ENCODE measurements at places on chromosomes 7 and 10. TPM values are rescaled to one million over a fixed set of nuclear protein-coding genes. Genes with fewer than 3 reads are reported as not detected.

- H3K27ac ChIP-seq = no peak overlapping the region
- DNase-seq = no peak
- H3K4me3 ChIP-seq = no peak overlapping the region
- peaks cover 6% of the 10 kb centered on the region for H3K4me1 ChIP-seq
Measured at GRCh38 chr7:132910657-132911056, 171.2 kb downstream of the CHCHD3 start.

DNA sequence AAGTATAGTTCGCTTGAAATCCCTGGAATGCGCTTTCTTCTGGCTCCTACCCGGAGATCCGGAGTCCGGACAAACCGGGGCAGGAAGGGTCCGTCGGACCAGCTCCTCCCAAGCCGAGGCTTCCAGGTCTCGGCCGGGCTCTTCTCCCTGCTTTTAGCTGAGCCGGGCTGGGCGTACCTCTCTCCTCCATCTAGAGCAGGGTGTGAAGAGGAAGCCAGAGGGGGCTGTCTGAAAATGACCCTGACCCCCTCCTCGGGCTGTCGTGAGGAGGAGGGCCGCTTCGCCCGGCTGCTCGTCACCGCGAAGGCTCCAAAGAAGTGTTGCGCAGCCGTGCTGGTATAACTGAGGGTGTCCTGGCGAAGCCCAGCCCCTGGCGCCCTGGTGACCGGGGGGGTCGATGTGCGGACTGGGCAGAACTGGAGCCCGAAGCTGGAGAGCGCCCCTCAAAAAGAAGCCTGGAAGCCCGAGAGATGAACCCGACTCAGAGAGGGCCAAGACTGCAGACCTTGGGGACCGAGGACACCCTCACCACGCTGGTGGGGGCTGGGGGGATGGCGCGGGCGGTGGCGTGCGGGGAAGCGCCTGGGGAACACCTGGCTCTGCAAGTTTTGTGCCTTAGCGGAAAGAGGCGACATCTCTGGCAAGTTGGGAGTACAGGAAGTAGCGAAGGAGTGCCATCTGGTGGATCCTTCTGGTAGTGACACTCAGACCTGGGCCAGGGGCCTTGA lies 5.7 kb downstream of the KAZALD1 start:
- peak overlapping the region; percentile 98 for H3K4me3 ChIP-seq
- DNase-seq = peak; percentile 64
- H3K36me3 ChIP-seq = no peaks in the 10 kb centered on the region

Gene GPR37
- not detected for polyA plus RNA-seq

- no peak for DNase-seq
- H3K4me1 ChIP-seq = no peaks in the 10 kb centered on the region
- H3K36me3 ChIP-seq = no peaks in the 10 kb centered on the region
- no peaks in the 10 kb centered on the region for H3K27me3 ChIP-seq
- no peak overlapping the region for H3K27ac ChIP-seq
- H3K4me3 ChIP-seq = no peak overlapping the region
Measured at GRCh38 chr7:10022957-10023356, 950.7 kb upstream of the PHF14 start.

DNA sequence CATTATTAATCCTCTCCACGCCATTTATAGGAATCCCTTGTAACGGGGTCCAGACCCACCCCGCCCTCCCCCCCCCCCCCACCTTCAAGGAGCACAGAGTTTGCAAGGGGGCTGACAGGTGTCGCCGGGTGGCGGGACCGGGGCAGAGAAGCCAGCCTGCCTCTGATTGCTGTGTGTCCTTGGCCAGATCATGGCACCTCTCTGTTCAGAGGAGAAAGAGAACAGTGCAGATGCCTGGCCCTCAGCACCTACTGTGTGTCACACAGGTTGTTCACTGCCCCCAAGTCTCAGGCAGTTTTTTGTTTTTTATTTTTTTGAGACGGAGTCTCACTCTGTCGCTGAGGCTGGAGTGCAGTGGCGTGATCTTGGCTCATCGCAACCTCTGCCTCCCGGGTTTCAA lies 5.4 kb upstream of the MICALL2 start:
- DNase-seq = no peak
- no peak overlapping the region for H3K4me3 ChIP-seq
- H3K36me3 ChIP-seq = no peaks in the 10 kb centered on the region
- H3K27me3 ChIP-seq = no peaks in the 10 kb centered on the region
- no peak overlapping the region for H3K27ac ChIP-seq
- H3K4me1 ChIP-seq = peaks cover 30% of the 10 kb centered on the region

- H3K4me3 ChIP-seq = no peak overlapping the region
- peak overlapping the region; percentile 65 for H3K27ac ChIP-seq
- H3K36me3 ChIP-seq = peaks cover 5% of the 10 kb centered on the region
- peaks cover 75% of the 10 kb centered on the region for H3K4me1 ChIP-seq
- DNase-seq = no peak
- no peaks in the 10 kb centered on the region for H3K27me3 ChIP-seq
Measured at GRCh38 chr7:131010029-131010716, 276.2 kb upstream of the KLF14 start.

GRCh38 chr7:70338015-70338414 lies 739.7 kb downstream of the AUTS2 start:
- DNase-seq = no peak
- no peaks in the 10 kb centered on the region for H3K27me3 ChIP-seq
- no peak overlapping the region for H3K27ac ChIP-seq
- no peak overlapping the region for H3K4me3 ChIP-seq
- peaks cover 7% of the 10 kb centered on the region for H3K36me3 ChIP-seq

Gene GRID2IP
- polyA plus RNA-seq = not detected

Gene SPDYE5
- 0.26 TPM for polyA plus RNA-seq

DNA sequence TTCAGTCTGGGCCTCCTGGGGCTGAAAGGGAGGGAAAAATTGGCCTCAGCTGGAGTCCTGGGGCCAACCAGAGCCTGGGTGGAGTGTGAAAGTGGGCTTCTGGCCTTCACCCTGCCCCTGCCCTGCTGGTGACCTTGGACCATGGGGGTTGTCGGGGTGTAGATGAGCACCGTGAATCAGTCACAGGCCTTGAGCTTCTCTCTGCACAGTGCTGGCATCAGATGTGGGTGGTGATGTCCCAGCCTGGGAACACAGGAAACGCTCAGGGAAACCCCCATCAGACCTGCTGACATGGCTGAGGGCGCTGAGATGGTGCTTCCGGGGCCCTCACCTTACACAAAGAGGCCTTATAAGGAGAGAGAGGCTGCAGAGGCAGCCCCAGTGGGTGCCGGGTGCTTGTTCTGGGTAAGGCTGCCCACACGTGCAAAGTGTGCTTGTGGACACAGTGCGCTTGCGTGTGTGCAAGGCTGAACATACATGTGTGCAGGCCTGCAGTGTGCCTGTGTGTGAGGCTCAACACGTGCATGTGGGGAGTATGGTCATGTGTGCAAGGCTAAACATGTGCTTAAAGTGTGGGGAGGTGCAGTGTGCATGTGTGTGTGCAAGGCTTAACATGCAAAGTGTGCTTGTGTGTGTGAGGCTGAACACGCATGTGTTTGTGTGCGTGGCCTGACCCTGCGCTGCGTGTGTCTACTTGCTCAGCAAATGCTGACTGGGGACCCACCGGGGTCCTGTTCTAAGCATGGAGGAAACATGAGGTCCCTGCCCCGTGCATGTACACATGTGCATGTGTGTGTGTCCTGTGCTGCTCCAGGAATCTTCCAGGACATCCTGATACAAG lies 6.5 kb downstream of the ARPC1B start:
- peaks cover 35% of the 10 kb centered on the region for H3K4me1 ChIP-seq
- peak overlapping the region; percentile 99 for H3K27ac ChIP-seq
- no peaks in the 10 kb centered on the region for H3K27me3 ChIP-seq
- H3K36me3 ChIP-seq = no peaks in the 10 kb centered on the region
- peak; percentile 88 for DNase-seq
- peak overlapping the region; percentile 90 for H3K4me3 ChIP-seq

DNA sequence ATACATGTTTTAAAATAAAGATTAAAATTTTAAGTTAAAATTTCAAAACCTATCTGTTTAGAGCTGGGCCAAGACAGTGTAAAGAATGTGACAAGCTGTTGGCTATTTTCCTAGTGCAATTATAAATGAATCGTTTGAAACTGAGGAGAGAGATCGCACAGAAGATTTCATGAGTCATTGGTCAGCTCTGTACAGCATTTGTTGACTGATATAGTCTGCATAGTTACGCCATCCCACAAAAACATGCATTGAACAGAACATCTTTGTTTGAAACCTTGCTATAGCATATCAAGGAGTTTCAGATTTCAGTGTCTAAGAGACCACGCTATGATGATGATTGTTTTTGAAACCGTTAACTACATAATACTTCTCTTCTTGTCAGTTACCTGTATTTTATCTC lies 1.3 kb upstream of the C10orf67 start:
- no peaks in the 10 kb centered on the region for H3K36me3 ChIP-seq
- no peak overlapping the region for H3K4me3 ChIP-seq
- no peak for DNase-seq
- peaks cover 32% of the 10 kb centered on the region for H3K27me3 ChIP-seq
- H3K27ac ChIP-seq = no peak overlapping the region

DNA sequence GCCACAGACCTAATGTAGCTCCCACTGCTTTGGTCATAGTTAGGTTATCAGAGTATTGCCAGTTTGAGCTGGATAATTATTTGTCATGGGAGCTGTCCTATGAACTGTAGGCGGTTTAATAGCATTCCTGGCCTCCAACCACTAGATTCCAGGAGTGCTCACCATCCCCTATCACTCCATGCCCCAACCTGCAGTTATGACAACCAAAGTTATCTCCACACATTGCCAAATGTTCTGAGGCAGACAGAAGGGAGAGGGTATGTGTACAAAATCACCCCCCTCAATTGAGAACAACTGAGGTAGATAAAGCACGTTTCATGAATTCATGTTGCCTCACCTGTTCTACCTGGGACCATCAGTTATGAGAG lies 119.0 kb upstream of the CACUL1 start:
- H3K27ac ChIP-seq = no peak overlapping the region
- H3K36me3 ChIP-seq = peaks cover 12% of the 10 kb centered on the region
- no peaks in the 10 kb centered on the region for H3K4me1 ChIP-seq
- H3K27me3 ChIP-seq = peaks cover 13% of the 10 kb centered on the region
- DNase-seq = no peak

Gene GPR146
- 5.2 TPM for polyA plus RNA-seq

DNA sequence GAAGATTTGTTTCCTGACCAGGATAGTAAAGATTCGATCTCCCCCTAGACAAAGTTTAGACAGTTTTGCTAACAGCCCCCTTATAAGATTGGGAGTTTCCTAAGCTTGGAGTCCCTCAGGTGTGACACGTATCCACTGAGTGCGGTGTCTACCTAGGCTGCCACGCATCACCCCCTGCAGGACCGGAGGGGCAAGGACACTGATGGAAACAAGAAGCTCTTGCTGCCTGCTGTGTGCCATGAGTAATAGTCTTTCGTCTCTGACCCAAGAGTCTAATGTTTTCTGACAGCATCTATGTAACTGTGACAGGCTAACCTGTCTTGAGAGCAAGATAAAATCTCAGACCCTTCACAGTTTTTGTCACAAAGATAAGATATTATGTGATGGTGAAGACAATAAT lies 173.5 kb downstream of the SEMA3E start:
- DNase-seq = no peak
- H3K4me1 ChIP-seq = no peaks in the 10 kb centered on the region
- no peaks in the 10 kb centered on the region for H3K36me3 ChIP-seq
- no peaks in the 10 kb centered on the region for H3K27me3 ChIP-seq
- no peak overlapping the region for H3K4me3 ChIP-seq
- no peak overlapping the region for H3K27ac ChIP-seq

DNA sequence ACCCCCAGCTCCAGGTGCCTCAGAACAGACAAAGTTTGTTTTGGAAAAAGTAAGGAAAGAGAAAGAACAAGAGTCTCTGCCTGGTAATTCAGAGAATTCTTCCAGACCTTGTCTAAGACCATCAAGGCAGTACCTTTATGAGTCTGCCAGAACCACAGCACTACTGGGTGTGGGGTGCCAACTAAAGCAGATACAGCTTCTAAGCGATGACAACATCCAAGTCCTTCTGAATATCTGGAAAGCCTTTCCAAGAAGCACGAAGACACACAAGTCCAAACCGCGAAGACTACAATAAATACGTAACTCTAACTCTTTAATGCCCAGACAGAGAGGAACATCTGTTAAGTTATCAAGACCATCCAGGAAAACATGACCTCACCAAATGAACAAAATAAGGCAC lies 94.3 kb downstream of the SIRT1 start:
- no peak overlapping the region for H3K4me3 ChIP-seq
- no peak for DNase-seq
- H3K4me1 ChIP-seq = peaks cover 10% of the 10 kb centered on the region
- no peaks in the 10 kb centered on the region for H3K27me3 ChIP-seq
- peaks cover 39% of the 10 kb centered on the region for H3K36me3 ChIP-seq

GRCh38 chr7:89027781-89028180 lies 232.2 kb upstream of the TEX47 start:
- no peaks in the 10 kb centered on the region for H3K4me1 ChIP-seq
- H3K36me3 ChIP-seq = no peaks in the 10 kb centered on the region
- H3K27ac ChIP-seq = no peak overlapping the region
- no peaks in the 10 kb centered on the region for H3K27me3 ChIP-seq
- DNase-seq = no peak
- H3K4me3 ChIP-seq = no peak overlapping the region

Gene SYT15B
- not detected for polyA plus RNA-seq

DNA sequence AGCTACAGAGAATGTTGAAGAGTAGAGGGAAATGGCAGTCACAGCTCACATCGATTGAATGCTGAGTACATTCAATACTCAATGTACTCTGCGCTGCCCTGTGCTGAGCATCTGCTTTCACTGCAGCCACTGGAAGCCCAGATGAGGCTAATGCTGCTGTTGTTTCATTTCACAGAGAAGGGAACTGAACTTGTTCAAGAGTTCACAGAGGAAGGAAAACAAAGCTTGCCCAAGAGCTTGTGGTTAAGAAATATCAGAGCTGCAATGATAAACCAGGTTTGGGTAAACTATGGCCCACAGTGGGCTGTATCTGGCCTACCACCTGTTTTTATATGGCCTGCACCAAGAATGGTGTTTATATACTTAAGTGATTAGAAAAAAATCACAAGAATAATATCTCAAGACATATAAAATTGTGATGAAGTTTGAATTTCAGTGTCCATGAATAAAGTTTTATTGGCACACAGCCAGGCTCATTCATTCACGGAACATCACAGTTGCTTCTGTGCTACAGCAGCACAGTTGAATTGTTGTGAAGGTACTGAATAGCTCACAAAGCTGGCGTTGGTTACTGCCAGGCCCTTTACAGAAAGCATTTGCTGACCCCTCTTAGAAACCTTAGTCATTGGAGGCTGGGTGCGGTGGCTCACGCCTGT lies 64.1 kb downstream of the CFAP58 start:
- peaks cover 16% of the 10 kb centered on the region for H3K27me3 ChIP-seq
- DNase-seq = no peak
- no peak overlapping the region for H3K27ac ChIP-seq
- H3K4me1 ChIP-seq = no peaks in the 10 kb centered on the region
- peaks cover 4% of the 10 kb centered on the region for H3K36me3 ChIP-seq

Gene MUC3A
- polyA plus RNA-seq = not detected

- DNase-seq = no peak
- H3K36me3 ChIP-seq = no peaks in the 10 kb centered on the region
- no peak overlapping the region for H3K4me3 ChIP-seq
Measured at GRCh38 chr10:71572962-71573361, 146.6 kb downstream of the C10orf105 start.

GRCh38 chr10:104318810-104319741 lies 19.2 kb downstream of the ITPRIP start:
- H3K27ac ChIP-seq = peak overlapping the region; percentile 65
- H3K27me3 ChIP-seq = no peaks in the 10 kb centered on the region
- DNase-seq = no peak
- H3K4me3 ChIP-seq = no peak overlapping the region
- H3K4me1 ChIP-seq = peaks cover 68% of the 10 kb centered on the region
- no peaks in the 10 kb centered on the region for H3K36me3 ChIP-seq

Data from naive B cell (primary cell).